Esophagus muscularis mucosa (tissue), 4 donors: ENCODE measurements at places on chromosomes 16 and 17. TPM values are rescaled to one million over a fixed set of nuclear protein-coding genes. Genes with fewer than 3 reads are reported as not detected.

DNA sequence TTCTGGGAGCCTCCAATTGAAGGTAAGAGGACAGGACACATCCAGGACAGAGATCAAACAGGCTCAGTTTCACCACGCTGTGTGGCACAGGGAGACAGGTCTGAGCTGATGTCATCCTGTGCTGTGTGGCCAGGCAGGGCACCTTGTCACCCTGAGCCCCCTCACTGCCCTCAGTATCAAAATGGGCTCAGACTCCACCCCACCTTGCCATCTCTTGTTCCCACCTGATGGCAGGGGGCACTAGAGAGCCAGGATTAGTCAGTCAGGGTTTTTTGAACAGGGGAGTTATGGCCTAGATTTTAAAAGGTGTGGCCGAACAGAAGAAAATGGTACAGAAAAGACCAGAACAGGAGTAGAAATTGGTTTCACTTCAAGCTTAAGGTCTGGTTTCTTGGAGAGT is 2.6 kb downstream of the KAT2A start:
- no peaks in the 10 kb centered on the region for H3K27me3 ChIP-seq
- H3K4me1 ChIP-seq, result peaks cover 23% of the 10 kb centered on the region
- peaks cover 34% of the 10 kb centered on the region for H3K36me3 ChIP-seq
- no peak overlapping the region for H3K4me3 ChIP-seq
- H3K27ac ChIP-seq, result no peak overlapping the region

DNA sequence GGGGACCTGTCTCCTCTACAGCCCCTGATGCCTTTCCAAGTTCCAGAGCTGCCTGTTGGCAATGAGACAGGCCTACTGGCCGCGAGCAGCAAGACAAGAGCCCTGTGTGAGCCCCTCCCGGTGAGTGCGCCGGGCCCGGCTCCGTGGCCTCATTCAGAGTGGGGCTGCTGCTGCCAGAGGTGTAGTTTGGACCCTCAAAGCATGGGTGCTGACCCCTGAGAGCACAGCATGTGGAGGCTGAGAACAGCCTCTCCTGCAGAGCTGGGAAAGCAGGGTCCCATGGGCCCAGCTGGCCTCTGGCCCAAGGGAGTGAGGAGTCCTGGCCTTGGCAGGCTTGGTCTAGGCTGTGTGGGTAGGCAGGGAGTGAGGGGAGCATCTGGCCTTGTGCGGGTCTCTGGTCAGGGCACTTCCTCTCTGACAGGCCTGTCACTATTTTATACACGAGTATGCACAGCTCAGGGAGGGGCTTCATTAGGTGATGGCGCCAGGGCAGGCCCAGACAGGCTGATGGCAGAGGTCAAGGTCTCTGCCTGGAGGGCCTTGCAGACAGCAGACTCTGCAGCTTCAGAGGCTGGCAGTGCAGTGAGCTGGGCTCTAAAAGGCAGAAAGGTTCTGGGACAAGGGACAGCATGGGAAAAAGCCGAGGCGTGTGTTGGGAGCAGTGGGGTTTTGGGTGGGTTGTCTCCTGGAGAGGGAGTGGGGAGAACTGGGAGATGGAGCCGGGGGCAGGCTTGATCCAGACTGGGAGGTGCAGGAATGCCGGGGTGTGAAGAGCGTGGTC is 43.4 kb downstream of the ADCY7 start:
- no peaks in the 10 kb centered on the region for H3K27me3 ChIP-seq
- H3K27ac ChIP-seq, result no peak overlapping the region
- DNase-seq, result no peak
- no peak overlapping the region for H3K4me3 ChIP-seq

GRCh38 chr17:35299135-35299534 is 56.3 kb downstream of the SLFN5 start:
- no peak overlapping the region for H3K4me3 ChIP-seq
- H3K4me1 ChIP-seq, result no peaks in the 10 kb centered on the region
- no peak for DNase-seq
- no peaks in the 10 kb centered on the region for H3K36me3 ChIP-seq
- no peaks in the 10 kb centered on the region for H3K27me3 ChIP-seq
- H3K27ac ChIP-seq, result no peak overlapping the region

The KRTAP1-5 gene
- total RNA-seq, result not detected

DNA sequence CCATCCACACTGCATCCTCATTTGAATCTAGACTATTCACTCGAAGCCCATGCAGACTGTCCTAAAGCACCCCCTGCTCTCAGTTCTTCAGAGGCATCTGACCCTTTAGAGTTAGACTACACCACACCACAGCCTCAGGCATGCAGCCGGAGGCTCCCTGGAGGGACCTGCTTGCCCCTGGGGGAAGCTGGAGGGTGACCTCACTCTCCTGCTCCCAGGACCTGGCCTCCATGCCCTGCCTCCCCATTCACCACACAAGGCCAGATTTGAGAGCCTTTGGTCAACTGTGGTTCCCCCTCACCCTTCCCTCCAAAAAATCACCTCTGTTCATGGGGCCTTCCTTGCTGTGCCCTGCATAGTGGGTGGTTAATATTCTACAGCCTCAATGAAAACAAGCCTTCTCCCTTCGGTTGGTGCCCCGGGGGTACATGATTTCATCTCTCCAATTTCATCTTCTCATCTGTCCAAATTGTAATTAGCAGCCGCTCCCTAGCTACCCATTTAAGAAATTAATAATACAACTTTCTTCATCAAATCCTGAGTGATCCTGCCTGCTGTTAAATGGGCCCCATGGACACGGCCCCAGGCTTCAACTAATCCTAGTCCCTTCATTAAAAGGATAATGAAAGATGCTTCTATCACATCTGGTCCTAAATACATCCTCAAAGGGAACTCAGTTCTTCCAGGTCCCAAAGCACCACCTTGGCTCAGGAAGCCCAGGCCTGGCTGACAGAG is 24.4 kb downstream of the ABCC12 start:
- H3K27me3 ChIP-seq, result no peaks in the 10 kb centered on the region
- H3K36me3 ChIP-seq, result no peaks in the 10 kb centered on the region
- DNase-seq, result no peak
- peaks cover 5% of the 10 kb centered on the region for H3K4me1 ChIP-seq
- H3K27ac ChIP-seq, result no peak overlapping the region

DNA sequence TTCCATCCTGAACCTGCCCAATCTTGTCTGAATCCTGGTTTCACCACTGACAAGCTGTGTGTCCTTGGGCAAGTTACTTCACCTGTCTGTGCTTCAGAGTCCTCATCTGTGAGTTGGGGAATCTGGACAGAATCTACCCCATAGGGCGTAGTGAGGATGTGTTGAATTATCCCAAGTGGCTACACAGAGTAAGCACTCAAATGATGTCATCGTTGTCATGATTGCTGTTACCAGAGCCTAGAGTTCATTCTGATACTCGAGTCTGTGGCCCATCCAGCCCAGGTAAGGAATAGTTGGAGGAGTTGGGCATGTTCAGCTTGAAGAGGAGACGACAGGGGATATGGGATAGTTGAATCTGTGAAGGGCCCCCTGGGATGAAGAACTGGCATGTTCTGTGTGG is 45.9 kb downstream of the MAPT start:
- peaks cover 27% of the 10 kb centered on the region for H3K4me1 ChIP-seq
- no peaks in the 10 kb centered on the region for H3K27me3 ChIP-seq
- no peaks in the 10 kb centered on the region for H3K36me3 ChIP-seq
- DNase-seq, result no peak

DNA sequence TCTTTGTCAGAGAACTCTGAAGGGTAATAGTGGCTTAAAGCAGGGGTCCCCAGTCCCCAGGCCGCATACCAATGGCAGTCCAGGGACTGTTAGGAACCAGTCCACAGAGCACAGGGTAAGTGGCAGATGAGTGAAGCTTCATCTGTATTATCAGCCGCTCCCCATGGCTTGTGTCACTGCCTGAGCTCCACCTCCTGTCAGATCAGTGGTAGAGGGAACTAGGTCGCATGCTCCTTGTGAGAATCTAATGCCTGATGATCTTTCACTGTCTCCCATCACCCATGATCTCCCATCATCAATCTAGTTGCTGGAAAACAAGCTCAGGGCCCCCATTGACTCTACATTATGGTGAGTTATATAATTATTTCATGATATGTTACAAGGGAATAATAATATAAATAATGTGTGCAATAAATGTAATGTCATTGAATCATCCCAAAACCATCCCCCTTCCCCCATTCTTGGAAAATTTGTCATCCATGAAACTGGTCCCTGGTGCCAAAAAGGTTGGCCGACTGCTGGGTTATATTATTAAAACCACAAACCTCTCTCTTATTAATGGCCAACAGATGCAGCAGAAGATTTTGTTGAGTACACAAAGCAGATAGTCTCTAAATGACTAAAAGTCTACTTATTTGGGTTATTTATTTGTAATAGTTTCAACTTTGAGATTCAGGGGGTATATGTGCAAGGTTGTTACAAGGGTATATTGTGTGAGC is 782.7 kb downstream of the CDH11 start:
- H3K36me3 ChIP-seq, result no peaks in the 10 kb centered on the region
- H3K4me3 ChIP-seq, result no peak overlapping the region
- H3K4me1 ChIP-seq, result no peaks in the 10 kb centered on the region
- H3K27ac ChIP-seq, result no peak overlapping the region
- no peak for DNase-seq
- H3K27me3 ChIP-seq, result no peaks in the 10 kb centered on the region

The CD7 gene
- total RNA-seq, result 0.91 TPM

The WNT9B gene
- total RNA-seq, result 0.66 TPM

- H3K4me3 ChIP-seq, result no peak overlapping the region
- no peaks in the 10 kb centered on the region for H3K27me3 ChIP-seq
- no peak overlapping the region for H3K27ac ChIP-seq
Observed at GRCh38 chr17:83185023-83186002, 105.9 kb downstream of the METRNL start.

DNA sequence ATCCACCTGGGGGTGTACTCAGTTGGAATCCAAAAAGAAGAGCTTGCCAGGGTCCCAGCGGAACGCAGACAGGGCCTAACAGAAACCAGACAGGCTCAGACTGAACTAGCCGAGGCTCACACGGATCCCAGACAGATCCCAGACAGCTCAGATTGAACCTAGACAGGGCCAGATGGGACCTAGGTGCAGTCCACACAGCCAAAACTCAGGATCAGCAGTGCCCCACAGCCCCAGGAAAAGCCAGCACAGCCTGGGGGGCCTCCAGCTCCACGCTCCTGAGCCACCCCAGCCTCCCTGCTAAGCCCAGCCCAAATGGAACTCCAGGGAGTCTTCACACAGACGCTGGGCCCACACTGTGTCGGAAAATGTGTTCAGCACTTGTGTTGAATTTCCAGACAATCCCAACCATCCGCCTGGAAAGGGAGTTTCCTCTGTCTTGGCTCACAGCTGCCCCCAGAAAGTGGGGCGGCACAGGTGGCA is 7.5 kb downstream of the STX1B start:
- H3K27ac ChIP-seq, result no peak overlapping the region
- peaks cover 3% of the 10 kb centered on the region for H3K4me1 ChIP-seq
- H3K27me3 ChIP-seq, result no peaks in the 10 kb centered on the region
- no peak for DNase-seq

DNA sequence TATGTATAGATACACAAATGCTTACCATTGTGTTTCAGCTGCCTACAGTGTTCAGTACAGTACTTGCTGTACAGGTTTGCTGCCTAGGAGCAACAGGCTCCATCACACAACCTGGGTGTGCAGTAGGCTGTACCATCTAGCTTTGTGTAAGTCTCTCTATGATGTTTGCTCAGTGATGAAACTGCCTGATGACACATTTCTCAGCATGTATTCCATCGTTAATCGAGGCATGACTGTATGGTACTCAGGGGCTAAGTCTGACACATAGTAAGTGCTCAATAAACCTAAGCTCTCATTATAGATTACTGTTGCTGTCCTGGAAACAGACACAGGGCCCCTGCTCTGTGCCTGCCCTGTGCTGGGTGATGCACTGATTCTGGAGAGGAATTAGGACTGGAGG is 18.1 kb downstream of the KCNJ12 start:
- H3K27me3 ChIP-seq, result no peaks in the 10 kb centered on the region
- H3K36me3 ChIP-seq, result no peaks in the 10 kb centered on the region
- no peak for DNase-seq
- H3K27ac ChIP-seq, result no peak overlapping the region
- peaks cover 4% of the 10 kb centered on the region for H3K4me1 ChIP-seq
- no peak overlapping the region for H3K4me3 ChIP-seq

GRCh38 chr17:45048795-45049563 is 2.5 kb downstream of the DCAKD start:
- peak overlapping the region; percentile 96 for H3K27ac ChIP-seq
- H3K4me3 ChIP-seq, result no peak overlapping the region
- no peak for DNase-seq
- H3K4me1 ChIP-seq, result peaks cover 55% of the 10 kb centered on the region

The MYH11 gene
- 15,030 TPM for total RNA-seq

The KLHL11 gene
- 24.2 TPM for total RNA-seq

GRCh38 chr17:57544834-57545463 is 200.2 kb downstream of the CCDC182 start:
- H3K27ac ChIP-seq, result no peak overlapping the region
- peaks cover 29% of the 10 kb centered on the region for H3K4me1 ChIP-seq
- no peaks in the 10 kb centered on the region for H3K36me3 ChIP-seq

The KRT33A gene
- total RNA-seq, result not detected

- H3K27ac ChIP-seq, result no peak overlapping the region
- no peak overlapping the region for H3K4me3 ChIP-seq
- peaks cover 32% of the 10 kb centered on the region for H3K4me1 ChIP-seq
- DNase-seq, result no peak
Observed at GRCh38 chr17:61317779-61318178, 81.9 kb upstream of the TBX2 start.

The NPIPB2 gene
- 12.0 TPM for total RNA-seq

GRCh38 chr17:10614536-10615155 is 42.5 kb downstream of the MYH3 start:
- H3K36me3 ChIP-seq, result no peaks in the 10 kb centered on the region
- no peak overlapping the region for H3K4me3 ChIP-seq
- no peaks in the 10 kb centered on the region for H3K27me3 ChIP-seq
- H3K27ac ChIP-seq, result no peak overlapping the region
- DNase-seq, result no peak

DNA sequence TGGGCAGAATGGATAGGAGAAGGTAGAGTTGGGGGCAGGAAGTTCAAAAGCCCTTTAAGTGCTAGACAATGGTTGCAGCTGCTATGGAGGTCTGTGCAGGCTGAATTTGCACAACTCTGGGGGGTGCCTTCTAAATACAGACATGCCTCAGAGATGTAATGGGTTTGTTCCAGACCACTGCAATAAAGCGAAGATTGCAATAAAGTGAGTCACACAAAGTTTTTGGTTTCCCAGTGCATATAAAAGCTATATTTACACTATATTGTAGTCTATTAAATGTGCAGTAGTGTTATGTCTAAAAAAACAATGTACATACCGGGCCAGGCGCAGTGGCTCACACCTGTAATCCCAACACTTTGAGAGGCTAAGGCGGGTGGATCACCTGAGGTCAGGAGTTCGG is 60.5 kb upstream of the MYOCD start:
- H3K4me3 ChIP-seq, result no peak overlapping the region
- no peaks in the 10 kb centered on the region for H3K36me3 ChIP-seq
- no peak for DNase-seq

DNA sequence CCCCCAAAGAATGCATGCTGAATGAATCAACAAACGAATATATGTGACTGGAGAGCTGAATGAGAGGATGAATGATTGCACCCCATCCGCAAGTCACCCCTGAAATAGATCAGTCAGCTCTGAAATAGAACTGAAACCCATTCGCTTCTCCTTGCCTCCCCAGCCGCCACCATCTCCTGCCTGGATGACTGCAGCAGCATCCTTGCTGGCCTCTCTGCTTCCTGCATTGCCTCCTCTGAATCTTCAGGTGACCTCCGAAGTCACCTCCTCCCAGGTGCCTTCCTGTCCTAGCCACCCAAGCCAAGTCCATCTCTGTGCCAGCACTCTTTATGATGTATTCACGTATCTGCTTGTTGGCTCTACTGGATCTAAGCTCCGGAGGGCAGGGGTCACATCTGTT is 288.3 kb downstream of the CPPED1 start:
- H3K27ac ChIP-seq, result no peak overlapping the region
- H3K4me1 ChIP-seq, result no peaks in the 10 kb centered on the region
- no peak for DNase-seq
- H3K4me3 ChIP-seq, result no peak overlapping the region

- H3K4me1 ChIP-seq, result no peaks in the 10 kb centered on the region
- no peak overlapping the region for H3K4me3 ChIP-seq
- DNase-seq, result no peak
- no peaks in the 10 kb centered on the region for H3K27me3 ChIP-seq
- H3K36me3 ChIP-seq, result no peaks in the 10 kb centered on the region
Observed at GRCh38 chr17:20028443-20028842, 19.3 kb downstream of the SPECC1 start.
